Mesenteric fat pad (tissue), 1 donor: ENCODE measurements at places on chromosomes 5 and 9. TPM values are rescaled to one million over a fixed set of nuclear protein-coding genes. Genes with fewer than 3 reads are reported as not detected.

ANXA1 gene
- 1,420 TPM for total RNA-seq

THBS4 gene
- total RNA-seq, result 61.5 TPM

LHX3 gene
- total RNA-seq, result not detected

PCDHB10 gene
- 1.4 TPM for total RNA-seq

F2RL2 gene
- 0.10 TPM for total RNA-seq

WDR38 gene
- total RNA-seq, result not detected
